Fibroblast of skin of scalp (primary cell): ENCODE measurements at places on chromosomes 16 and 17.
A peak's percentile ranks its signal among the peaks of the same experiment; 100 is the strongest.

- peak; percentile 46 for DNase-seq
Measured at GRCh38 chr17:69246726-69247375, 18.2 kb upstream of the ABCA10 start.

GRCh38 chr17:73889439-73889838, 245.2 kb upstream of the SDK2 start:
- DNase-seq, result no peak

GRCh38 chr16:86515777-86516622, 5.7 kb downstream of the FOXF1 start:
- DNase-seq, result no peak

DNA sequence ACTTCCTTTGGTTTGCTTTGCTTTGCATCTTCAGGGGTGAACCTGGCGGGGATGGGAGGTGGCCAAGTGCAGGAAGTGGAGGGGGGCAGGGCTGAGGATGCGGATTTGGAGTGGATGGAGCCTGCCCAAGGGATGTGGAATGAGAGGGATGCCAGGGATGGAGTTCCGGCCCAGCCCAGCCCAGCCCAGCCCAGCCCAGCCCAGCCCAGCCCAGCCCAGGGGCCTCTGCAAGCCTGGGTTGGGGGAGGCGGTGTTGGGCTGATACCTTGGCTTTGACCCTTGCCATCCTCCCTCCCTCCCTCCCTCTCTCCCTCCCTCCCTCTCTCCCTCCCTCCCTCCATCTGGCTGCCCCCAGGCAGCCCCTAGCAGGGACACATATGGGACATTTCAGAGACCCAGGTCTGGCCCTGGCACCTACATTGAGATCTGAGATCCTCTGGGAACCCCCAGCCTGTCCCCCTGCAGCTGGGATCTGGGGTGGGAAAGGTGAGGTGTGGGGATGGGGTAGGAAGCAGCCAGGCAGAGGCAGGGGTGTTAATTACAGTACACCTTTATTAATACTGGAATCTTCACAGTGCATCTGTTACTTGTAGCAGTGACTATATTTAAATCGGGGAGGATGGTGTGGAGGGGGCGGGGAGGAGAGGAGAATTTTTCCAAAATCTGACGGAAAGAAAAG, 14.5 kb downstream of the IL34 start:
- DNase-seq, result no peak

- DNase-seq, result no peak
Measured at GRCh38 chr17:36598951-36599401, 2.4 kb upstream of the MRM1 start.

- no peak for DNase-seq
Measured at GRCh38 chr16:87582966-87583325, 19.4 kb upstream of the JPH3 start.

DNA sequence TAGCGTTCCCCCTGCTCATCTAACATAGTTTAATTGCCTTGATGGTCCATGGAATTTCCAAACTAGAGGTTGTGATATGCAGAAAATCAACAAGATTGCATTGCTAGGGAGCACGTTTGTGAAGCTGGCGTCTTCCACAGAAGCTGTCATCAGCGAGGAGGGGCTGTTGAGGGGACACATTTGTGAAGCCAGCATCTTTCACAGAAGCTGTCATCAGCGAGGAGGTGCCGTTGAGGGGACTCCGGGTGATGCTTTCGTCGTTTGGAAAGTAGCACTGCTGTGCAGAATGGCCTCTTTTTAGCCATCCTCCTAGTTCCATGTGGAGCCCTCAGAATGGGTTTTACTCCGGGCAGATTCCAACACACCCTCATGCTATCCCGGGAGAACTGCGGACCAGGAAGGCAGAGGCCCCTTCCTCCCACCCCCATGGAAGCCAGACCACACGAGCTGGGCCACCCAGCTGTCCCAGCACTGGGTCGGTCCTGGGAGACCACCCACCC, 119.6 kb upstream of the CHMP6 start:
- DNase-seq, result no peak
